Right renal pelvis (tissue), 4 donors: ENCODE measurements at places on chromosomes 5 and 9. TPM values are rescaled to one million over a fixed set of nuclear protein-coding genes. Genes with fewer than 3 reads are reported as not detected.

The MAST4 gene
- polyA plus RNA-seq = 18.1 TPM

The SPDL1 gene
- polyA plus RNA-seq = 42.9 TPM

- no peak for DNase-seq
Measured at GRCh38 chr5:10631316-10631996, 67.6 kb downstream of the ANKRD33B start.

DNA sequence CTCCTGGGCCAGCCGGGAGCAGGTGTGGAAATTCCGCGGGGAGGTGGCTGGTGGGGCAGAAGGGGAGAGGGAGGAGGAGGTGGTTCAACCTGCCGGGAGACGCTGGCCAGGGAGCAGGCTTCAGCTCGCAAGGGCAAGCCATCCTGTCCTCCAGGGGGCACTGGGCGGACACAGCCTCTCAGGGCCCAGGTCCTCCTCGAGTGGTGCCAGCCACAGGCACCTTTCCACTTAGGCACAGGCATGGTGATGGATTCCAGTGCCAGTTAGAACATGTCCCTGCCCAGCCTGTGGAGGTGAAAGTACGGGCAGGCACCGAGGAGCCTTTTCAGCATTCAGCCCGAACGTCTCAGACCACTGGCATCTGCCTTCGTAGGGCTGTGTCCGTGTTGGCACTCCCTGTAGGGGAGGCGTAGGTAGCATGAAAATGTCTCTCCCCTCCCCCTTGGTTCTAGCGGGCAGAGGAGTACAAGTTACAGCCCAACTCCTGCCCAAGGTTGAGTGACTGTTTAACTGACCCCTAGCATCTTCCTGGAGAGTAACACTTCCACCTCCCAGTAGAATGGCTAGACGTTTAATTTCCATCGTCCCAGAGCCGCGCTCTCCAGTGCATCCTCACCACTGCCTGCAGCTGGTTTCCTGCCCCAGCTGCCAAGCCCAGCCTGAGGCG lies 48.9 kb downstream of the DAB2IP start:
- DNase-seq = no peak

DNA sequence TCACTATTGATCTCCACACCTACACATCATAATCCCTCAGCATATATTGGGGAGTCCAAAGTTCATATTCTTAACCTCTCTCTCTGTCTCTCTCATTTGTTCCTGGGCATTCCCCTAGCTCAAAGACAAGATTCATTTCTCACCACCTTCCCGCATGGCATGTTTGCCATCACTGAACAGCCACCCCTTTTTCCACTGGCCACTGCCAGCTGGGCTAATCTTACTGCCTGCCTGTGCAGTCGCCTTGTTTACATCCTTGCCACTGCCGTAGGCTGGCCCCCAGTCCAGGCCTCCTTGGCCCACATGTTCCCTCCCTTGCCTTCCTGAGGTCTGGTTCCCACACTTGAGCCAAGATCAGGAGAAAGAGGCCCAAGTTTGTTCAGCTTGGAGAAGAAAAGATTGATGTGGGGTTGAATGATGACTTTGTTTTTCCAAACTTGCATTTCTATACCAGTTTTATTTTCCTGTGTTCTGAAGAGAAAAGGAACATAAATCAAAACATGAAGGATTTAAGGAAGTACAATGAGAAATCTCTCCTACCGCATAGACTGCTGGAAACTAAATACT lies 80.2 kb downstream of the PLAC8L1 start:
- no peak for DNase-seq

DNA sequence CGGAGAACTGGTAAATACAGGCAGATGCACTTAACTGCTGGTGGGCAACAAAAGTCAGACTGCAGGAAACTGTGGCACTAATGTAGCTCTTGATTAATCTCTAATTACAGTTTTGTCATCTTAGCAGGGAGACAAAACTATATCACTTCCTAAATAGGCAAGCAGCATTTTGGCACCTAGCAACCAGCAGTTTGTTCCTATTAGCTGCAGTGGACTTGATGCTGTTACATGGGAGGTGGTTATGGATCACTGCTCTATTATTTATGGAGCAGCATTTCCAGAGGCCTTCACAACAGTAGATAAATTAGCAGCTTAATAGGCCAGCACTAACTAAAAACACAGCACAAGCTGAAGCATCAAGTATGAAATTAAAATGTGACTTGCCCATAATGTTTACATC lies 518.3 kb upstream of the ITGA1 start:
- DNase-seq = peak; percentile 18

GRCh38 chr5:161302559-161302958 lies 244.0 kb downstream of the GABRB2 start:
- no peak for DNase-seq

GRCh38 chr5:155616779-155617392 lies 603.3 kb downstream of the KIF4B start:
- no peak for DNase-seq

- DNase-seq = no peak
Measured at GRCh38 chr5:53456366-53456765, 24.1 kb upstream of the FST start.

- DNase-seq = no peak
Measured at GRCh38 chr5:1659100-1659981, 135.6 kb upstream of the LPCAT1 start.

DNA sequence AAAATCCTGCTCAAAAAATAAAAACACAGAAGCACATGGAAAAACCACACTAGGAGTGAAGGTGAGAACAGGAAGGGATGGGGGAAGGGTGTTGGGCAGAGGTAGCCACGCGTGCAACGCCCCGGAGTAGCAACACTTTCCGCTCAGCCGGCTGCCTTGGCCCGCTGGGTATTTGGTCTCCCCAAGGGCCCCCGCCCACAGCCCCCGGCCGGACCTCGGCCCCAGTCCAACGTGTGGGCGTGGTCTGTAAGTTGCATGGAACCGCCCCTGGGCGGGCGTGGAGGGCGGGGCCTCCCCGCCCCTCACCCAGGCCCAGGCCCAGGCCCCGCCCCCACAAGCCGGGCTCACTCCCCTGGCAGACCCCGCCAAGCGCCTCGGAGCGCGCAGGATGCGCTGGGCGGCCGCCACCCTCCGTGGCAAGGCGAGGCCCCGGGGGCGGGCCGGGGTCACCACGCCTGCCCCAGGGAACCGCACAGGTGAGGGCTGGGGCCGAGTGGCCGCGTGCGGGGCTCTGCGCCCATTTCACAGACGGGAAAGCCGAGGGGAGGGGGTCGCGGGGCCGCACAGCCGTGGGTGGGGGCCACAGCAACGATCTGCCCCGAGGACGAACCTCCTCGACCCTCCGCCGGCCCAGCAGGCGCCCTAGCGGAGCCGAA lies at the start of gene SUSD3:
Gene SUSD3 (plus strand): TSS at position 347 of the 656 bp plus-strand sequence. CDS start 42 bp downstream, at position 389.
- DNase-seq = peak; percentile 74

The CDO1 gene
- polyA plus RNA-seq = 18.1 TPM

DNA sequence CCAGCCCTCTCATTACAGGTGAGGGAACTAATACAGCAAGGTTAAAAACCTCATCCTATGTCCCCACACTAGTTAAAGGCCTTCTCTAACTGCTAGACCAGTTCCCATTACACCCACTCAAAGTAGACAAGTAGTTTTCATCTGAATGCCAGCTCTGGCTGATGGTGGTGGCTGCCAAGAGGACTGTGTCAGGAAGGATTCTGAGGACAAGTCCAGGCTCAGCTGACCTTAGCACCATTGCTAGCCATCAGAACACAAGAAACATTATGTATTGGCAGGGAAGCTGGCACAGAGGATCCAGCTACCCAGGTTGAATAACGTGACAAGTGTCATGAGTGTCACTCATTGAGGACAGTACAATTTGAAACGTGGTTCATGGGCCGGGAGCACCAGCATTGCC lies 163.4 kb downstream of the HSD17B3 start:
- DNase-seq = no peak

- DNase-seq = no peak
Measured at GRCh38 chr5:45162974-45163373, 354.2 kb downstream of the MRPS30 start.

DNA sequence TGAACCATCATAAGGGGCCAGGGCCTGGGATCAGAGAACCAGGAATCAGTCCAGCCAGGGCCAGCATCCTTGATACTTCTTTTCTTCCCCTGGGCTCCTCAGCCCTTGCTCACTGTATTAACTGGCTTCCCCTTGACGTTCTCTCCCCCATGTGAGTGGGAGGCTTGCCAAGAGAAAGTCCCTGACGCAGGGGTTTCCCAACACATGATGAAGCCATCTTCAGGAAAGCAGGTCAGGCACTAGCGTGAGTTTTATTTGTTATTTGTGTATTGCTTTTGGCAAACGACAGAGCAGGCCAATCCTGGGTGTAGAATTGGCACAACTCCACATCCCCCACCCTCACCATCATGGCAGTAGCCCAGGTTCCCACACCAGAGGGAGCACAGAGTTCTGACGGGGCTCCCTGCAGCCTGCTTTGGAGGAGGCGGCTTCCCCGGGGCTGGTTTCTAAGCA lies 165.5 kb upstream of the NFIL3 start:
- DNase-seq = no peak

GRCh38 chr9:27353474-27354229 lies 56.7 kb upstream of the EQTN start:
- DNase-seq = no peak

- no peak for DNase-seq
Measured at GRCh38 chr9:27377811-27378456, 81.0 kb upstream of the EQTN start.

- no peak for DNase-seq
Measured at GRCh38 chr5:14818931-14819790, 52.4 kb downstream of the ANKH start.
